Cerebellar nuclear complex (tissue), 1 donor: ENCODE measurements at places on chromosomes 11 and 22.

DNA sequence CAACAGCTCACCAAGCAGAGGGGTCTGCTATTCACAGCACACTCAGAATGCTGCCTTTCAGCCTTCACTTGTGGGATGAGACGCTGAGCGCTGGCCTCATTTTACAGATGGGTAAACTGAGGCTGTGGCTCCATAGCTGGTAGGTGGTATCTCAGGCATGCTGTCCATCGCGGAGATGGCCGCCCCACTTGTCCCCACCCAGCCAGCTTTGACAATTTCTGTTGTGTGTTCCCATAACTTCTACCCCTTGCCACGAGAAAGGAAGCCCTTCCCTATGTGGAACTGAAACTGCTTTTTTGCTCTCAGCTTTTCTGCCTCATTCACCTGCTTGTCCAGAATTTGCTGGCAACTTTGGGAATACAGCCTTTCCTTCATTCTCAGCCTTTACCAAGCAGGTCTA is 36.1 kb upstream of the NNMT start:
- no peak for DNase-seq

GRCh38 chr11:98561877-98562395 is 458.8 kb upstream of the CNTN5 start:
- no peak for DNase-seq

GRCh38 chr11:33072465-33072864 is 33.1 kb downstream of the TCP11L1 start:
- DNase-seq: no peak

GRCh38 chr11:7596975-7597391 is 76.3 kb downstream of the CYB5R2 start:
- DNase-seq: no peak

GRCh38 chr11:41145420-41145819 is 314.0 kb downstream of the LRRC4C start:
- DNase-seq: no peak

DNA sequence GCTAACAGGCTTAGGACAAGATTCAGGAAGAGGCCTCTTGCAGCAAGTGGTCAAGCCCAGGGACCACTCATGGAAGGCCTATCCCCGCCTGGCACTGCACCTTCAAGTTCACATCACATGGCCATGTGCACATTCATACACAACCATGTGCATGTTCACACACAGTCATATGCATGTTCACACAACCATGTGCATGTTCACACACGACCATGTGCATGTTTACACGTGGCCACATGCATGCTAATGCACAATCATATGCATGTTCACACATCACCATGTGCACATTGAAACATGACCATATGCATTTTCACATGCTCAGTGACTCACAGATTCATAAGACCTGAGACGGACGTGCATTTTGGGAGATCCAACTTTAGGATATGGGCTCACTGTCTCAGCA is 28.7 kb upstream of the IL17RA start:
- DNase-seq: no peak

GRCh38 chr11:31821766-31822165 is 10.6 kb upstream of the PAX6 start:
- no peak for DNase-seq
